ENCODE measurements at places on chromosomes 4 and X.

GRCh38 chrX:119605464-119606279 lies 552 bp downstream of the NKRF start:
- peak; percentile 51 for DNase-seq

DNA sequence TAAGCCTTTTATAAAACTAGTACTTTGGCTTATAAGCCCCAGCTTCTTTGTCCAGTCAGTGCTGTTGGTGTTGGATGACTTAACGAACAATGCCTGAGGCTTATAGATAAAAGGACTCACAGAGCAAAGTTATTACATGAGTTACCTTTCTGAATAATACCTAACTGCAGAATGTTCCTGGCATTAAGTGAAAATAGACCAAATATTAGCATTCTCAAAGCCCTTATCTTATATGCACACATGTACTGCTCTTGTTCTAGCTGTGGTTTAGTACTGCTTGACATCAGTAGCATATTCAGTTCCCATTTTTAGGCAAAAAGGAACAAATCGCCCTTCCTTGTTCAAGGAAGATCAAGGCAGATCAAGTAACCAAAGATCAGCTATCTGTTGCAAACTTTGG lies 131.6 kb downstream of the ZNF330 start:
- no peak for DNase-seq

GRCh38 chrX:28223991-28224390 lies 242.7 kb upstream of the DCAF8L1 start:
- no peak for DNase-seq

GRCh38 chr4:94715726-94716125 lies 42.0 kb upstream of the BMPR1B start:
- DNase-seq: no peak

GRCh38 chrX:74107666-74108065 lies 196.3 kb upstream of the ZCCHC13 start:
- no peak for DNase-seq

- DNase-seq: no peak
These were observed 8.0 kb downstream of the HERC3 start for GRCh38 chr4:88600176-88600838.

- DNase-seq: no peak
These were observed 657.4 kb downstream of the SPRY1 start for GRCh38 chr4:124053872-124054538.

DNA sequence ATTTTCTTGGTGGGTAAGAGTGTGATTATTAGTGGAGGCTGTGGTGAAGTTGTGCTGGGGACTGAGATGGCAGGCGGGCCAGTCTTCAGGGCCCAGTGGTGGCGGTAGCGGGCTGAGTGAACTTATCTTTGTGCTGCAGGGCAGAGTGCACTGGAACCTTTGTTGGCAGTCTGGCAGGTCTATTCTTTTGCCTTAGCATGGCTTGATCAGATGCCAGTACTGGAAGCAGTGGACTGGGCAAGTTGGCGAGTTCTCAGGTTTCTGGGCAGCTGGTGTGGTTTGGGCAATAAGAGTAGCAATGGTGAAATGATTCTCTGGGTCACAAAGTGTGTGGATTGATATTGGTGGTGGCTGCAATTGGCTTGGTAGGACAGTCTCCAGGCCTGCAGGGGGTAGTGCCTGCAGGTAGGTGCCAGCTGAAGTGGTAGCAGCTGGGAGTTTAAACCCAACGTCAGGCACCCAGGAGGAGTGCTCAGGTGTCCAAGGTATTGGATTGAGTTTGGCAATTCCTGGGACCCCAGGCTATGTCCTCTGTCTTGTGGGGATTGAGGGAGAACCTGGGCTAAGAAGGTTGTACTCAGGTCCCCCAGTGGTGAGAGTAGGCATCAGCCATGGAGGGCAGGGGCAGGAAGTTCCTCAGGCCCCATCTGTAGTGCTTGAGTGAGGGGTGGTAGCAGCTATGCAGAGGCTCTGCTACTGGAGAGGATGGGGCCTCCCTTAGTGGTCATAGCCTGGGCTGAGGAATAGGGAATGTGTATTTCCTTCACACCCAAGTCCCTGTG lies 34.9 kb upstream of the SLC25A14 start:
- no peak for DNase-seq

DNA sequence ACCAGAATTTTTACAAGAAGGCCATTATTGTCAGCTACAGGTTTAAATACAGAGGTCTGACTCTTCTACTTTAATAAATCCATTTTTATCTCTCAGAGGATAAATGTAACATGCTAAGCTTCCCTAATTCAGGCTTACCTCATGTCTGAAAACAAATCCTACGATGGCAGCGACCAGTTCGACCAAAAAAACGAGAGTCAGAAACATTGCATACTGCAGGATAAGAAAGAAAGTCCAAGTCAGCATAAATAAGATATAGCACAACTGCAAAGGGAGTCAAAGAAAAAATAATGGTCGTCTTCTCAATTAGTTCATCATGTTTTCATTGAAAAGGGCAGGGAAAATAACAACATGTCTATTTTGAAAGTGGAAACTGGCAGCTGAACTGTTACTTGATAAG lies 1.6 kb downstream of the TSPAN6 start:
- DNase-seq: no peak

GRCh38 chr4:184807797-184808712 lies 17.7 kb downstream of the ACSL1 start:
- DNase-seq: peak; percentile 54

GRCh38 chr4:42673082-42673425 lies 16.1 kb upstream of the ATP8A1 start:
- DNase-seq: peak; percentile 56

DNA sequence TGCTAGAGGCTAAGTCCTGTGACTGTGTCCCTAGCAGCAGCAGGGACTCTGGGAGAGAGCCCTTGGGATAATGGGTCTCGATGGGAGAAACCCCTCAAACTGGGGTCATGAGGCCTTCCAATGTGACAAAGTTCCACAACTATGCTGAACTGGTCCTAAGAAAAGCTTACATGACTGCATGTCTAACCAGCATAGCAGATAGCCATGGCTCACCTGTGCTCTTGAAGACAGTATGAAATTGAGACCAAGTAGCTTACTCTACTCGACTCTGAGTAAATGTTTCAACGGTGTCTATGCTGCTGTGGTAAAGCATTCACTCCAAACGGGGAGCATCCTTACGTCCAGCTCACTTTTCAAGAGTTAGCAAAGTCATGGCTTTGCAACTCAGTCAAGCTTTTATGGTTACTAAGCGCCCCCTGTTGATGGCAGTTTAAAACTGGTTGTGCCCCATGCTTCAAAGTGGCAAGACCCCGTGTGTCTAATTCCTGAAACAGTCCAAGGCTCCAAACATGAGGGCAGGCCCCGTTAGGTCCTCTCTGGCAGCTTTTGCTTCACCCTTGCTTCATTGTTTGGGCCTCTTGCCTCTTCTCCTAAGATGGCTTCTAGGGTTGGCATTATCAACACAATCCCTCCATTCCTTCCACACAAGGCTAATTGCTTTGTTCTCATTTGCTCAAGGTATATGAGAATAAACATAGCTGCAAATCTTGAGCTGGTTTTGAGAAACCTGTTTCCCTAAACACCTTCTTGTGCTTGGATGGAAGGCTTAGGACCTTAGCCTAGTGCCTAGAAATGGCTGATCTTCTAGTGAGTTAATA lies 46.6 kb downstream of the CCNG2 start:
- DNase-seq: peak; percentile 29

- no peak for DNase-seq
These were observed 26.7 kb downstream of the CTBP1 start for GRCh38 chr4:1222036-1222789.

GRCh38 chr4:182765987-182766856 lies 151.0 kb downstream of the DCTD start:
- no peak for DNase-seq

GRCh38 chr4:14178421-14178820 lies 550.9 kb upstream of the BOD1L1 start:
- DNase-seq: no peak

DNA sequence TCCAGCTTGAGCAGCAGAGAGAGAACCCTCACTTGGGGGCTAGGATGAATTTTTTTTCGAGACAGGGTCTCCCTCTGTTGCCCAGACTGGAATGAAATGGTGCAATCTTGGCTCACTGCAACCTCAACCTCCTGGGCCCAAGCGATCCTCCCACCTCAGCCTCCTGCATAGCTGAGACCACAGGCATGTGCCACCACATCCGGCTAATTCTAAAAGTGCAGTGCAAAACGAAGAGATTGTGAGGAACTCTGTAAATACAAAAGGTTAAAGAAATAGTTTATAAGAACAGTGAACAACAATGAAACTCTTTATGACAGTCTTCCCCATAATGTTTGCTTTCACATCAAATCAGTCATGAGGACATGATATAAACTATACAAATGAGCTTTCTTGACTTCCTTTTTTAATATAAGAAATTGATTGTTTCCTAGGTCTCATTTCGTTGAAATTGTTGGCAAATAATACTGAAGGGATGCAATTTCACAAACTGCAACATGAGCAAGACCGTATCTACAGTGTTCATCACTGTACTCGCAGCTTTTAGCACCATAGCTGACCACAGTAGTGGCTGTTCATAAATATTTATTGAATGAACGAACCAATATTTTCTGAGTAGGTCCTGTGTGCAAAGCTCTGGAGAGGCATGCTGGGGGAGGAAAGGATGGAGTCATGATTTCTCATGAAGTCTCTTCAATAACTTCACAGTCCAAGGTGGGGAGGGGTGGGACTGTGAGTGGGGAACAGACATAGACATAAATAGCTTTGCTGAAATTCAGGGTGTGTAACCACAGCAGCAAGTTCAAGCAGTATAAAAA lies 116.1 kb downstream of the SHROOM3 start:
- no peak for DNase-seq

GRCh38 chr4:80207172-80207583 lies 9.9 kb downstream of the PRDM8 start:
- no peak for DNase-seq

- DNase-seq: no peak
These were observed 1607.9 kb upstream of the TENM3 start for GRCh38 chr4:180635281-180635680.

GRCh38 chr4:60033826-60034225 lies 1166.3 kb upstream of the ADGRL3 start:
- DNase-seq: no peak

GRCh38 chr4:139819082-139819481 lies 153.5 kb downstream of the MGST2 start:
- no peak for DNase-seq

- no peak for DNase-seq
These were observed 19.5 kb downstream of the RELL1 start for GRCh38 chr4:37666625-37667071.

- DNase-seq: no peak
These were observed 2.2 kb upstream of the PCDH18 start for GRCh38 chr4:137534516-137534915.

GRCh38 chrX:40085714-40086113 lies 12.0 kb downstream of the BCOR start:
- DNase-seq: no peak

GRCh38 chr4:137738375-137738990 lies 206.2 kb upstream of the PCDH18 start:
- DNase-seq: no peak

GRCh38 chrX:134324359-134324758 lies 87.4 kb downstream of the CCDC160 start:
- no peak for DNase-seq

DNA sequence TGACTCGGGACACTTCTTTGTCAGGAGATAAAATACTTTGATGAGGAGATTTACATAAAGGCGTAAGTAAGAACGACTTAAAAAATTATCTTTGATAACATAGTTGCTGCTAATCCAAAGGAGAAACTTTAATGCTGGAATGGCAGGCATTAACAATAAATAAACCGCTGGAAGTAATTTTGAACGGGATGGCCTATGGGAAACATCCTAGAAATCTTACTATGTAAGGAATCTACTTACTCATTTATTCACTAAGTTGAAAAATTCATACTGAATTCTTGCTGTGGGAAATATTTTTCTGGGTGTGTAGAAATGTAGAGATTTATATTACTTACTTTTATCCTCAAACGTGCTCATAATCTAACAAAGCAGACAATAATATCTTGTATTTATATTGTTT lies 425.7 kb upstream of the ZFP42 start:
- no peak for DNase-seq

GRCh38 chr4:16250661-16251365 lies 24.5 kb upstream of the TAPT1 start:
- DNase-seq: no peak

GRCh38 chr4:114028071-114028470 lies 48.6 kb upstream of the ARSJ start:
- no peak for DNase-seq

DNA sequence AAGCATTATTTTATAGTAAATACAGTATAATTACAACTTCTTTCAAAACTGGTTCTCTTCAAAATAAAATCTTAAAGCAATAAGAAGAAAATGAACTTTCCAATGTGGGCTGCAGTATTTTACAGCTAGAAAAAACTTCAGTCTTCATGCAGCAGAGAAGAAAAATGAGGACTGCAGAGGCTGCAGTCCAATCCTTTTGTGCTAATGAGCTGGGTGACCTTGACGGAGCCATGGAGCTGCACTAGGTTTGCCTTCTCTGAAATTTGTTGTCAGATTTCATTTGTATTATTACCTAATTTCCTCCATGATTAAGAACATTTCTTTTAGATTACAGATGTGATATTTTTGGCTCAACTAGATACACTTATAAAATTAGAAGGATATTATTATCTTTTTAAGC lies 245.2 kb upstream of the ADAMTS3 start:
- DNase-seq: no peak

- DNase-seq: no peak
These were observed 3.4 kb downstream of the GABRA2 start for GRCh38 chr4:46386570-46386969.

- no peak for DNase-seq
These were observed 93.6 kb downstream of the LIMCH1 start for GRCh38 chr4:41631523-41631922.

DNA sequence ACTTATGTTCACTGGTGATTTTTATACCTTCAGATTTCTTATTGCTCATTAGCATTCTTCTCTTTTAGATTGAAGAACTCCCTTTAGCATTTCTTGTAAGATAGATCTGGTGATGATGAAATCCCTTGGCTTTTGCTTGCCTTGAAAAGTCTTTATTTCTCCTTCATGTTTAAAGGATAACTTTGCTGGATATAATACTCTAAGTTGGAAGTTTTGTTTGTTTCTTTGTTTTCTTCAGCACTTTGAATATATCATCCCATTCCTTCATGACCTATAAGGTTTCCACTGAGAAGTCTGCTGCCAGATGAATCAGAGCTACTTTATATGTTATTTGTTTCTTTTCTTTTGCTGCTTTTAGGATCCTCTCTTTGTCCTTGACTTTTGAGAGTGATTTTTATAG lies 18.5 kb downstream of the CC2D2A start:
- no peak for DNase-seq
